ENCODE measurements at places on chromosomes 12 and 14.

DNA sequence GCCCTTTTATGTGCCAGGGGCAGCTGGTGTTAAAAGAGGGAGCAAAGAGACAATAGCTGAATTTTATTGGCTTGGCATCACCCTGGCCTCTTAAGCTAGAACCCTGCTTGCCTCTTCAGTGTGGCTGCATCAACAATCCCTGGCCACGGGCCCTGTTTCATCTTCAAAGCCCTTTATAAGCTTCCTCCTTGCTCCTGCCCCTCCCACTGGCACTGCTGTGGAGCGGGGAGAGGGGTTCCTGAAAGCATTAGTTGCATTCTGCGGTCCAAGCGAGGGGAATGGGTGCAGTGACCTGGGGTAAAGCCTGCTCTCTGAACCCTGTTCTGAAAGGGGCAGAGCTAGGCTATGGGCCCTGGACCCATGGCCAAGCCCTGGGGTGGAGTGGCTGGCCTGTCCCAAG lies 220 bp upstream of the KRT83 start:
- no peak for DNase-seq

DNA sequence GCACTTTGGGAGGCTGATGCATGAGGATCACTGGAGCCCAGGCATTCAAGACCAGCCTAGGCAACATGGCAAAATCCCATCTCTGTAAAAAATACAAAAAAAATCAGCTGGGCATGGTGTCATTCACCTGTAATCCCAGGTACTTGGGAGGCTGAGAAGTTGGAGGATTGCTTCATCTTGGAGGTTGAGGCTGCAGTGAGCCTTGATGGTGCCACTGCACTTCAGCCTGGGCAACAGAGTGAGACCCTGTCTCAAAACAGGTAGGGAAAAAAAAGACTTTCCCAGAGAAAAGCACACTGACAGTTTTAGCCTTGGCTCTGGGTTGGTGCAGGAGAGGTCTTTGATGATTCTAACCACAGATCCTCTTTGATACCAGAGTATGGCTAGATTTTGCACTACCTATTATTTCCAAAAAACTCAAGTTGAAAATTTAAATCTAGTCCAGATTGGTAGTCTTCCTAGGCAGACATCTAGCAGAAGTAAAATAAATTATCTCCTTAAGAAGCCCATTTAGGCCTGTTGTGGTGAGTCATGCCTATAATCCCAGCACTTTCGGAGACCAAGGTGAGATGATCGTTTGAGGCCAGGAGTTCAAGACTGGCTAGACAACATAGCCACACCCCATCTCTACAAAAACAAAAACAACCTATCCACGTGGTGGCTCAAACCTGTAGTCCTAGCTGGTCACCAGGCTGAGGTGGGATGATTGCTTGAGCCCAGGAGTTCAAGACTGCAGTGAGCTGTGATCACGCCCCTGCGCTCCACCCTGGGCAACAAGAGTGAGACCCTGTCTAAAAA lies 18.6 kb downstream of the LARP4 start:
- no peak for DNase-seq

- no peak for DNase-seq
Observed at GRCh38 chr12:79128956-79129355, 264.4 kb downstream of the SYT1 start.

DNA sequence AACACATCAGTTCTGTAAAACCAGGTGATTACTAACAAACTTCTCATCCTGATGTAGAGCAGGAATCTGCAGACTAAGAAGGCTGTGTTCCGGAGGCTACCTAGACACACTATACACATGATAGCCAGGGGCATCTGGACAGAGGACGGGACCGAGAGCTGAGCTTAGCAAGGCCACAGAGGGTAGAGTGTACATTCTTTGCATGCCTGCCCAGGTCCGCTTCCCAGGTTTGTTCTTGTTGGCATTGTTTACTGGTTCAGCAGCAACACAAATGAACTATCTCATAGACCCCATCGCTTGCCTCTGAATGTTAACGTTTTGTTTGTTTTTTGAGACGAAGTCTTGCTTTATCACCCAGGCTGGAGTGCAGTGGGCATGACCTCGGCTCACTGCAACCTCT lies 17.7 kb upstream of the TEAD4 start:
- DNase-seq = no peak

DNA sequence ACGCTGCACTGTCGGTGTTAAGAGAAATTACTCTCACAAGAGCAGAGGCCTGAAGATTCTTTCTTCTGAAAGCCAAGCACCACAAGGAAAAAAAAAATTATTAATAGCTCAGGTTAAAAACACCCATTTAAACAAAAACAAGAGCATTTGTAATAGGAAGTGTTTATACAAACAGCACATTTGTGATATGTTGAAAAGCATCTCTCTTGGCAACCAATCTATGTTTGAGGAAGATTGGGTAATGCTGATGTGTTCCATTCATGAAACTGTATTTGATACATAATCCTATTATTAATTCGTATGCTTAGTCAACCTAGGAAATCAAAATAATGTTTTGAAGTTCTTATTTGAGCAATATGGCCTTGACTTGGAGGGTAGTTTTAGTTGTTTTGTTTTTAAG lies 36.5 kb downstream of the SSPN start:
- no peak for DNase-seq

GRCh38 chr12:62679608-62680007 lies 213.0 kb downstream of the MON2 start:
- DNase-seq = no peak

GRCh38 chr14:103593577-103593976 lies 30.8 kb downstream of the COA8 start:
- no peak for DNase-seq

DNA sequence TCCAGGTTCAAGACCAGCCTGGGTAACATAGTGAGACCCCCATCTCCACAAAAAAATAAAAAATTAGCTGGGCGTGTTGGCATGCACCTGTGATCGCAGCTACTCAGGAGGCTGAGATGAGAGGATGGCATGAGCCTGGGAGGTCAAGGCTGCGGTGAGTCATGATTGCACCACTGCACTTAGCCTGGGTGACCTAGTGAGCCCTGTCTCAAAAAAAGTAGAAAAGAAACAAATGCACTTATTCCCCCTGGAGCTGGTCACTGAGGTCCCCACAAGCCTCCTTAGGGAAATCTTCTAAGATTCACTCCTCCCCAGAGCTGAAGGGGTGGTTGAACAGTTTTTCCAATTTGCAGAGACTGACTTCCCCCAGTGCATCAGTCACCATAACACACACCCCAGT lies 1.6 kb downstream of the CD9 start:
- DNase-seq = no peak

DNA sequence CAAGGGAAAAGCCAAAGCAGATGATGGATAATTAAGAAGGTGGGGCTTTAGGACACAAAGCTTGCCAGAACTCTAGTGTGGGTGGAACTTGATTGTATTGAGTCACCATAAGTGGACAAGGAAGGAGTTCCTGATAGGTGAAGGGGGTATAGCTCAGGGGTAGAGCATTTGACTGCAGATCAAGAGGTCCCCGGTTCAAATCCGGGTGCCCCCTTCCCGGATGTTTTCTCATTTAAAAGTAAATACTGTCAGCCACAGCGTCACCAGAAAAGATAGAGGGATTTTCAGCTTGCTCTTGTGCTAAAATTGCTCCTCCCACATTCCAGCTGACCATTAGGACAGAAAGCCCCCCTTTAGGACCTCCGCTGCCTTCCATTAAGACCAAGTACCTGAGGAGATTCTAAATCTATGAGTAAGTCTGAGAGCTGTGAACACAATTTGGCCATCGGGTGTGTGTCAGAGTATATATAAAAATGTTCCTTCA lies 36.6 kb downstream of the DCAF4 start:
- DNase-seq = no peak

GRCh38 chr12:84046859-84047258 lies 865.7 kb downstream of the SLC6A15 start:
- no peak for DNase-seq

- no peak for DNase-seq
Observed at GRCh38 chr12:111869671-111870070, 27.6 kb downstream of the MAPKAPK5 start.

DNA sequence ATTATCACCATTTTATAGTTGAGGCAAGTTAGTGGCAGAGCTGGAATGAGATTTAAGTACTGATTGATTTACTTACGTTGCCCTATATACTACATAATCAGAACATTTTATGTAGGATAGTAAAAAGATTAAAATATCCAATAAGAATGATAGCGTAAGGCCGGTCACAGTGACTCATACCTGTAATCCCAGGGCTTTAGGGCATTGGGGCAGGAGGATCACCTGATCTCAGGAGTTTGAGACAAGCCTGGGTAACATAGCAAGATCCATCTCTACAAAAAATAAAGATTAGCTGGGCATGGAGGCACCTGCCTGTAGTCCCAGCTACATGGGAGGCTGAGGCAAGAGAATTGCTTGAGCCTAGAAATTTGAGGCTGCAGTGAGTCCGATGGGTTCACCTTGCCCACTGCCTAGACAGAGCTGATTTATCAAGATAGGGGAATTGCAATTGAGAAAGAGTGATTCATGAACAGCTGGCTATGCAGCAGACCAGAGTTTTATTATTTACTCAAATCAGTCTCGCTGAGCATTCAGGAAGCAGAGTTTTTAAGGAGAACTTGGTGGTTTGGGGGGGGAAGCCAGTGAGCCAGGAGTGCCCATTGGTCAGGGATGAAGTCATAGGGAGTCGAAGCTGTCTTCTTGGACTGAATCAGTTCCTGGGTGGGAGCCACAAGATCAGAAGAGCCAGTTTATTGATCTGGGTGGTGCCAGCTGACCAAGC lies 24.7 kb upstream of the SGPP1 start:
- DNase-seq = no peak

DNA sequence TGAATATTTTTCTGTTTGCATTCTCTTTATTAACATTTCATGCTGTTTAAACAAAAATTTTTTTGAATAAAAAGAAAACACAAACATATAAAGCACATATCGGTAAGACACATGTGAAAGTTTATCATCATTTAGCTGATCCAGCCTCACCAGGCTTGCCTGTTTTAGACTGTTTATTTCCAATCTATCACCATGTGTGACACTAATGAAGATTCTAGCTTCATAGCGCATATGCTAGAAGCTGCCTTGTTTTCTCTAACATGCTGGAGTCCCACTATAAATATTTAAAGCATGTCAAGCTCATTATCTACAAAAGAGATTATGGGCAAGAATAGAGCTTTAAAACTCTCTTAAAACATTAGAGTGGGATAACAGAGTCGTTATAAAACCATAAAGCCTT lies 25.4 kb upstream of the ADAMTS20 start:
- no peak for DNase-seq

- DNase-seq = no peak
Observed at GRCh38 chr14:64826845-64827244, 52.9 kb downstream of the SPTB start.

All from activated CD4-positive, alpha-beta T cell treated with anti-CD3 and anti-CD28 coated beads for 4 hours (primary cell).